K562 (cell line): ENCODE measurements at places on chromosomes 7 and 10.

DNA sequence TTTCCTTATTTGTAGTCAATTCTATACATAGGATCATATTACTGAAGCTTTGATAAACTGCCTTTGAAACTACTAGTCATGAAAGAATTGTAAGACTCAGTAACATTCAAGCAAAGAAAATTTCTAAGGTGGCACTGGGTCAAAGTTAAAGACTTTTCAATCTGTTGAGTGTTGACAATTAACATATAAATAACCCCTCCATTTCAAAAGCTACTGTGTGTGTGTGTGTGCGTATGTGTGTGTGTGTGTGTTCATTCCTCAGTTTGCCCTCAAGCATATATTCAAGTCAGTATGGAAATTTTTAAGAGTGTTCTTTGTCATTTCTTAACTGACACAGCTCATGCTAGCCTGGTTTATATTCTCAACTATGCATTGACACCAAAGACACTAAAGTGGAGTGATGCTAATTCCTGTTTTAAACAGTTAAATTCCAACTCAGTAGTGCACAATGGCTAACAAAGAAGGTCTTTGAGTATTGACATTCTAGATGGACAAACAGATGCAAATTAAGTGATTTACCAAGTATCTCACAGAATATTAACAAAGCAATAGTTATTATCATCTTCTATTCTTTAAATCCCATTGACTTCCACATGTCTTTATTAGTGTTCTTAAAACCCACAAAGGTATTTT lies 314.8 kb upstream of the GRM3 start:
- no peak for DNase-seq

DNA sequence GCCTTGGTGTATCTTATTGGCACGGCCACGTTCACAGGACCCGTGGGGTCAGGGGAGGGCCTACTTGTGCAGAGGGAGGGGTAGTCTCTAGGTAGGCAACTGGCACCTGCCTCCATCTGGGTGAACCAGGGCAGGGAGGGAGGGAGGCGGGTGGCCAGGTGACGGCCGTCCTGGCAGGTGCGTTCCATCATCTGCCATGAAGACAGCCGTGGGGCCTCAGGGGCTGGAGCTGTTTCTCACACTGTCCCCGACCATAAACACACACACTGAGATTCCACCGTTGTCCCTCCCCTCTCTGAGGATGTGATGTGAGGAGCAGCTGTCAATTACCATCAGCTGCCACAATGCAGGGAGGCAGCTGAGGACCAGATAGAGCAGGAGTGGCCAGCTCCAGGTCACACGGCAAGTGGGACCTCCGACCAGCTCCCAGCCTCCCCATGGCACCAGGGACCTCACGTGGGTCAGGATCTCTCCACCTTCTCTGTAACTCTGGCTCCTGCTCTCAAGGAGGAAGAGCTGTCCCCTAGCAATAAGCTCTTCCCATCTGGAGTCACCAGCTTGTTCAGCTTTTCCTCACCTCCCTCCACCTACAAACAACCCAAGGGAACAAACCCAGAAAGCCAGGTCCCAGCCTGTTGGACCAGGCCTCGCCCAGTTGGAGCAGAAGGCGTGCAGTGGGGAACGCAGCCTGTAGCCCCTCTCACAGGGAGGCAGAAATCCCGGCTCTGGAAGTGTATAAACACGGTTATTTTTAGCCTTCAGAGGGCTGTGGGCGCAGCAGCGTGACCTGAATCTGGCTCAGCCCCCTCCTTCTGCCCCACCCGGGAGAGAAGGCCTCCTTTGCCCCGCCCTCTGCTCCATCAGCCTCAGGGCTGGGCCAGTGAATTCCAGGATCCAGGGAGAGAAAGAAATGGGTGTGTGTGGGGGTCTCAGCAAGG lies 33.1 kb downstream of the ZMIZ1 start:
- DNase-seq, result peak; percentile 50

DNA sequence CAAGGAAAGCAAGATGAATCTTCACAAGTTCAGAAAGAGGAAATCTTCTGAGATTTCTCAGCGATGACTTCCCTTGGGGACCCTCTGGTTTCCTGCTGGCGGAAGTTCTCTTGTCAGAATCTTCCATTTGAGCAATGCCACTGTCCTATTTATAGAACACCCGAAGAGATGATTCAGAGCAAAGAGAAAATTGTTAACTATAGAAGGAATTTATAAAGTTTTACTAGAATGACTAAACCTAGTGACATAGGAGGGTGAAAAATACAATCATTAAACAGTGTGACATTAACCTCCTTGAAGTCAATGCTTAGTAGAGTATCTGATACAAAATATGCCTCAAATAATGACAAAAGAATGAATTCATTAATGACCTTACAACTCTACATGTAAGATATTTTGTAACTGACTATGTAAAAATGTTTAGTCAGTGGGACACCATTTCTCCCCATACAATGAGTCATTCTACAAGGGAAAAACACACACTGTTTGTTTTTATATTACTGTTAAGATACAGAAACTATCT lies 206.5 kb upstream of the CNTNAP2 start:
- no peak for DNase-seq

GRCh38 chr7:22725585-22725984 lies 1.4 kb upstream of the IL6 start:
- peak; percentile 57 for DNase-seq

DNA sequence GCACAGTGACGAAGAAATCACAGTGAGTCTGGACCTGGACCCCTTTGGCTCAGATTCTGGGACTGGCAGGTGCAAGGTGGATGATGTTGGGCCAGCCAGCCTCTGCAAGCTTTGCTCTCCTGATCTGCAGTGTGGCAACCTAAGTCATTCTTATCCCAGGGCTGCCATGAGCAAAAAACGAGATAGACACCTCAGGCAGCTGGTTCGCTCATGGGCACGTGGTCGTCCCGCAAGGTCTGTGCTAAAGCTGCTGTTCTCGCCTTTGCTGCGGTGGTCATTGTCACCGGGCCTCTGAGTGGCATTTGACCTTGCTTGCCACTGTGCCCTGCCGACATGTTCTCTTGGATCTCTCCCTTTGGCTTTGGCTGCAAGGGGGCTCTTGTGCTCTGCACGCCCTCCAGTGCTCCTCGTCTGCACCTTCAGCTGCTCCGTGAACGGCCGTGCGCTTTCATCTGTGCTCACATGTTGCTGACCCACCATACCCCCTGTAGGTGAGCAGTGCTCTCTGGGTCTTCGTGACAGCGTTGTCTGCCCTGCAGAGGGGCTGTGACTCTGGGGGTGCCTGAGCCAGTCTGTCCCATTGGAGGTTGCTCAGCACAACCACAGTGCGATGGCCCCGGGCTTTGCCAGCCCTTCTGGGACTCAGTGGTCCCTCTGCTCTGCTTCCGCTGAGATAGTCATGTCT lies 317.0 kb downstream of the GLRX3 start:
- no peak for DNase-seq

DNA sequence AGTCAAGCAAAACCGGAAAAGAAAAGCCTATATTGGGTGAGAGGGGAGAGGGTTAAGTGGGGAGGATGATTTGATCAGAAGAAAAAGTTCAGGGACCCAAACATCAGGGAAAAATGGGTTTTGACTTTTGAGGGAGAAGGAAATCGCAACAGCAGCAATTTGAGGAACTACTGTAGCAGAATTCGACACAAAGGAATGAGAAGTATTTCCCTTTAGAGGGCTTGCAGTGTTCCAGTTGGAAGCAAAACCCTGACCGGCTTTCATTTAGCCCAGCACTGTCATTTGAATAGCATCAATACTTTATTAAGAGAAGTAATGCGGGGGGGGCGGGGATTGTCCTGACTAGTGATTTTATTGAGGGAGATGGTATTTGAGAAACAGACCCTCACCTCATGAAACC lies 37.2 kb upstream of the GATA3 start:
- no peak for DNase-seq

DNA sequence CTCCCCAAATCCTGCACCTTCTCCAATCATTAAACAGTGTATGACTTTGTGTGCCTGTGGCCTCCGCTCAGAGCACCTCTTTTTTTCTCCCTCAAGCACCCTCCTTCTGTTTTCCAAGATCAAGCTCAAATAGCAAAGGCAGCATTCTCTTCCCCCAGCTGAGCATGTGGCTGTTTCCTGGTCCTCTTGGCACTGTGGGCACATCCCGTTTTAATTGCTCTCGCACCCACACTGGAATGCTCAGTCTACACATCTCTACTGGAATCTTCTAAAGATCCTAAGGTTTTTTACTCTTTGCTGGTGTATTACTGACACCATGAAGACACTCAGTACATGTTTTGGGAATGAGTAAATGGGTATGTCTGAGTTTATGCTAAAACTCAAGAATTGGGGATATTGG lies 107.4 kb downstream of the WDFY4 start:
- no peak for DNase-seq

- DNase-seq, result peak; percentile 75
These were observed 41.9 kb downstream of the AGK start for GRCh38 chr7:141593134-141593533.

DNA sequence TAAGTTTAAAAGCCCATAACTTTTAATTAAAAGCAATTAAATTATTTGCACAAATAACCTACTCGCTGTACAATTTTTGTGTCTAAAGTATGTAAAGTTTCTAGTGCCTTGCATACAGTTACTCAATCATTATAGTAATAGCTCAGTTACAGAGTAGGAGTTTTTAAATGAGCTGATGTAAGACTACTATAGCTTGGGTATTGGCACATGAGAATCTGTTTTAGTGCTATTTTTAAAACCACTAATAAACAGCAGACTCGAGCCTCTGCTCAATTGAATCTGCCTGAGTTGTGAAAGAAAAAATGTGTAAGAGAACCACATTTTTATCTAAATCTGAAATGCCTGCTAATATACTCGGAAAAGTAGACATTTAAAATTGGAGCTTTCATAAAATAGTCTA lies 31.1 kb downstream of the CTNNA3 start:
- no peak for DNase-seq

DNA sequence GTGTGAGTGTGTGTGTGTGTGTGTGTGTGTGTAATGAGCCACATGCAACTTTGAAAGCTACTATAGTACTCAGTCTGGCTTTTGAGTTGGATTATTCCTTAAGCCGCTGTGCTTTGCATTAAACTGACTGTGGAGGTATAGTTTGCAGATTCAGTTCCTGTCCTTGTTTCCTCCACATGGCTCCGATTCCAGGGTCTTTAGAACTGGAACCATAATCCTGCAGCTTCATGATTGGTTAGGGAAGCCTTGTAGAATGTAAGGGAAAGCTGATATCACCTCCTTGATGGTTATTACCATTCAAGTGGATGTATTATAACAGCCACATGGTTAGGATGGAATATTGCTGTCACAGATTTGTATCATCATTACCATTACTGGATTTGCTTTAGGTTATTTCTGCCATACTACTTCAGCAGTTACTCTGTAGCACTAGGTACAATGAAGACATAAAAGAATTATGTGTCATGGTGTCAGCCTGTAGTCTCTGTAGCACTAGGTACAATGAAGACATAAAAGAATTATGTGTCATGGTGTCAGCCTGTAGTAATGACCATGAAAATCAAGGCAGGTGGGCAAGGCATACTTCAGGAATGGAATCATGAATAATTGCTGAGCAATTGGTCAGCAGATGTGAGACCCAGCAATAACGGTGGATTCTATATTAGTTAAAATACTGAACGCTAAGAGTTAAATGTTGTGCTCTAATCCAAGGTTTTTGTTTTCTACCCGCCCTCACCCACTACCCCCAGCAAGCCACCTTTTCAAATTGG lies 275.1 kb upstream of the FZD1 start:
- no peak for DNase-seq

GRCh38 chr10:122142641-122143237 lies 128.4 kb upstream of the BTBD16 start:
- peak; percentile 53 for DNase-seq

DNA sequence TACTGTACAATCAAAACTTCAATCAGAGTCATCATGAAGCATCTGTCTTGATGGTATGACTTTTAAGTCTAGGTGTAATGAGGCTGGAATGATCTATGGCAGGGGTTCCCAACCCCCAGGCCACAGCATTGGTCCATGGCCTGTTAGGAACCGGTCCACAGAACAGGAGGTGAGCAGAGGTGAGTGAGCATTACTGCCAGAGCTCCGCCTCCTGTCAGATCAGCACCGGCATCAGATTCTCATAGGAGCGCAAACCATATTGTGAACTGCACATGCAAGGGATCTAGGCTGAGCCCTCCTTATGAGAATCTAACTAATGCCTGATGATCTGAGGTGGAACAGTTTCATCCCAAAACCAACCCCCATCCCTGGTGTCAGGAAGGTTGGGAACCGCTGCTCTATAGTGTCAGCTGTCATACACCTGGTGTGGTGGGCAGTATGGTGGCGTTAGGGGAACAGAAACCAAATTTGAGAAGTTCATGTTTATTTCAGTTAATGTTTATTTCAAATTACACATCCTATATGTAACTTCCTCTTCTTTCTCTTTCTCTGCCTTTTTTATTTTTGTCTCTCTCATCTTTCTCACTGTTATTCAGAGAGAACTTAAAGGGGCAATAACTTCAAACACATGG lies 432.6 kb downstream of the TNS3 start:
- no peak for DNase-seq

DNA sequence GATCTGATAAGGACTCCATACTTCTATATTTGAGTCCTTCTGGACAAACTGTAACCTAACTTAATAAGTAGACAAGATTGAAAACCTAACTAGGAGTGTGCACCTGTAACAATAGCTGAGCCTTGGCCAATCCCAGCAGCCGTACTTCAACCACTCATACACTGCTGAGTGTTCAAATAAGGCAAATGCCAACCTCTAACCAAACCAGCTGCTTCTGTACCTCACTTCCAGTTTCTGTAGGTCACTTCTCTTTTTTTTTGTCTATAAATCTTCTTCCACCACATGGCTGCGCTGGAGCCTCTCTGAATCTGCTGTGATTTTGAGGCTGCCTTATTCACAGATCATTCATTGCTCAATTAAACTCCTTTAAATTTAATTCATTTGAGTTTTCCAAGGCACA lies 753.2 kb downstream of the DNAJB9 start:
- no peak for DNase-seq

DNA sequence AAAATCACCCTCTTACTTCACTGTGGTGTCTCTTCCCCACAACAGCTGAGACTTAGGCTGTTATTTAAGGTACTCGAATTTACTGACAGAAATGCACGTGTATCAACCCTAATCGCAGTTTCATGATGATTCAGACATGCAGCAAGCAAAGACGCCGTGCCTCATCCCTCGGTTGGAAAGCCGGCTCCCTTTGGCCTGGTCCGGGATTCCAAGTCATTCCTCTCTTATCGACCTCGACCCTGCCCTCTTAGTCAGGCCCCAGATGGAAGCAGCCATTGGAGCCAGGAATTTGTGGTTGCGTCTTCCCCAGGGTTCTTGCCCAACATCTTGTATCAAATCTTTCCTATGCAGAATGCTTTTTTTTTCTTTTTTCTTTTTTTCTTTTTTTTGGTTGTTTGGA lies 229.5 kb downstream of the GATA3 start:
- no peak for DNase-seq

DNA sequence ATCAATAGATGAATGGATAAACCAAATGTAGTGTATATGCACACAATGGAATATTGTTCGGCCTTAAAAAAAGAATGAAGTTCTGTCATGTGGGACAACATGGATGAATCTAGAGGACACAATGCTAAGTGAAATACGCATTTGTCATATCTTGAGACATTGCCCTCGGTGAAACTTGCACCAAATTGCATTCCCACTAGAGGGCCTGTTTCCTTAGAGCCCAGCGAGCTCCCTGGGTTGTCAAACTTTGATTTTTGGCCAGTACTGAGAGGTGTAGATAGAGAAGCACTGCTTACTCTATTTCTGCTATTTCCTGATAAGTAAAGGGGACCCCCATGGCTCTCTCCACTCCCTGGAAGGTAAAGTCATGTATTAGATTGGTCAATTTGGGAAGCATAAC lies 157.1 kb downstream of the GPAM start:
- no peak for DNase-seq

- no peak for DNase-seq
These were observed 38.1 kb downstream of the FAM107B start for GRCh38 chr10:14736600-14737081.

GRCh38 chr10:33035411-33035810 lies 77.4 kb upstream of the ITGB1 start:
- DNase-seq, result no peak

GRCh38 chr10:26408858-26409494 lies 29.2 kb upstream of the APBB1IP start:
- DNase-seq, result no peak
